ENCODE measurements at places on chromosomes 5 and 9.

DNA sequence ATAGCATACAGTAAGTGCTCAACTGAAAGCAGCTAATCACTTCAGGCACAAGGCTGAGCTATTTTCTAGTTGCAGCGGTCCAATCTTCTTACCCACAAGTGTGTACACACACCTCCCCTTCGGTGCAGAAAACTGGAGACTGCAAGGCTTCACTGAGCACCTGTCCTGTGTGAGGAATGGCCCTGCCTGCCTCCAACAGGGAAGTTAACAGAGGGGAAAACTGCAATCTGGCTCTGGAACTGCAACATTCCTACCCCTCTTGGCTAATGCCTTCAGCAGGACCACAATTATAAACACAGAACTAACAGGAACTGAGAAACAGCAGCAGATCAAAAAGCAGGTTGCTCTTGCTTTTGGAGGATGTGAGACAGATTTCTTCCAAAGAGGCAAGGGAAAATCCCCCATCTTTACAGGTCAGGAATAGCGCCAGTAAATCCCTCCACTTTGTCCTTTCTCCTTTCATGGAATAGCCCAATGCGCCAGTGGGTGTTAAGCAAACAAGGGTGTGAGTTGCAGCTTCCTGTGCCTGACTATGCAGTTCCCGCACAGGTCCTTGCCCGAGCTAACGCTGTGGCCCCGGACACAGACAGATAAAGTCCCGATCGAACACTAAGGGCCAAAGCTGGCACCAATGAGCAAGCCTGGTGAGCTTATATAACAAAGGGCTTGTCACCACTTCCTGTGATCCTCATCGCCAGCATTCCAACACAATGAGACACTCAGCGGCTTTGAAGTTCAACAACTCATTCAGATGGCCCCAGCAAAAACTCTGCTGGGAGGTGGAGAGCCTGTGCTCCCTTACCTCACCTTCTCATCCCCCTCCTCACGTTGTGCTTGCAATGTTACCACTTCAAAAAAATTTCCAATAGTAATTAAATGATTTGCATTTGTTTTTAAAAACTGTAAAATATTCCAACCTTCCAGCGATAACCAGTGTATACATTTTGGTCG, 21.5 kb downstream of the SHB start:
- DNase-seq = no peak

GRCh38 chr5:150407096-150407720, 5.5 kb downstream of the CD74 start:
- DNase-seq = no peak

DNA sequence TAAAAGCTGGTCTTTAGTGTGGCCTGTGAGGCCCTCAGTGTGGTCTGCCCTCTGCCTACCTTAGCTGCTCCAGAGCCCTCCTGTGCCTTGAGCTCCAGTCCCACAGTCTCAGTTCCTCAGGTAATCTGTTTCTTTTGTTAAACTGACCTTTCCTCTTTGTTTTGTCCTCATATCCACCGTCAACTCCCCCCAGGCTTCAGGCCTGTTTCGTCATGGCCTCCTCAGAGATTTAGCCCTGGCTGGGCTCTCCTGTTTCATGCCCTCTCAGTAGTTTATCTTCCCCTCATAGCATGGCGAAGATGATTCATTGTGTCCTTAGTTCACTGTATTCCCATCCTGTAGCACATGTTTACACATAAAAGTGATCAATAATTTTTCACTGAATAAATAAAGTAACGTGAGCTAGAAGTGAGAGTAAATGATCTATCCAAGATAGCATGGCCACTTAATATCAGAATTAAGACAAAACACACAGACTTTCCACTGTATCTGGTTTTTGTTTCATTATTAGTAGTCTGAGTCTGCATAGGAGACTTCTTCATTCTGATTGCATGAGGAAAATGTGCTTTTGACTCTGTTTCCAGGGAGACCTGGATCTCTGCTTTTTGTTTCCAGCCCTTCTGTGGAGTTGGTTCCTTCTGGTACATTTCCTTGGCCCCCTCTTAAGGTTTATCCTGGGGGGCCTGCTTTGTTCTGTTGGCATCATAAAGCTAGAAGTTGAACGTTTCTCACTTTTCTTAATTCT, 70.5 kb downstream of the SNX24 start:
- no peak for DNase-seq

- no peak for DNase-seq
Measured at GRCh38 chr9:24413651-24414050, 132.0 kb downstream of the IZUMO3 start.

GRCh38 chr5:60719329-60719728, 19.4 kb upstream of the DEPDC1B start:
- DNase-seq = no peak

GRCh38 chr5:146877783-146878475, 628 bp downstream of the PPP2R2B start:
- peak; percentile 37 for DNase-seq

DNA sequence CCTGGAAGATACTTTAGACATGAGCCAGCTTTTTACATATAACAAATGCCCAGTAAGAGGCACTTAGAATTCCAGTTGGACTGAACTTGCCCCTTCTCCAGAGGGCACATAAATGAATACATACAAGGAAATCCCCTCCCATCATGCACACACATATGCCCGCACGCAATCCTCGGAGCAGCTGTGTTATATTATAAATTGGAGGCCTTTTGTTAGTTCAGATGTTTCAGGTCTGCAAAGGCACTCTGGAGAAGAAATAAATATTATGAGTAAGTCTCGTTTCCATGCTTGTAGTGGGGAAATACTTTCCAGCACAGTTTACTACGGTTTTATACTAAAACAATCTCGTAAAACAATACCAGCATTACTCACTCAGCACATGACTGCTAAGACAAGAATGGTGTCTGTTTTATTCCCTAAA, 17.6 kb upstream of the MUSK start:
- DNase-seq = no peak

GRCh38 chr5:113293068-113293974, 141.5 kb downstream of the TSSK1B start:
- no peak for DNase-seq

DNA sequence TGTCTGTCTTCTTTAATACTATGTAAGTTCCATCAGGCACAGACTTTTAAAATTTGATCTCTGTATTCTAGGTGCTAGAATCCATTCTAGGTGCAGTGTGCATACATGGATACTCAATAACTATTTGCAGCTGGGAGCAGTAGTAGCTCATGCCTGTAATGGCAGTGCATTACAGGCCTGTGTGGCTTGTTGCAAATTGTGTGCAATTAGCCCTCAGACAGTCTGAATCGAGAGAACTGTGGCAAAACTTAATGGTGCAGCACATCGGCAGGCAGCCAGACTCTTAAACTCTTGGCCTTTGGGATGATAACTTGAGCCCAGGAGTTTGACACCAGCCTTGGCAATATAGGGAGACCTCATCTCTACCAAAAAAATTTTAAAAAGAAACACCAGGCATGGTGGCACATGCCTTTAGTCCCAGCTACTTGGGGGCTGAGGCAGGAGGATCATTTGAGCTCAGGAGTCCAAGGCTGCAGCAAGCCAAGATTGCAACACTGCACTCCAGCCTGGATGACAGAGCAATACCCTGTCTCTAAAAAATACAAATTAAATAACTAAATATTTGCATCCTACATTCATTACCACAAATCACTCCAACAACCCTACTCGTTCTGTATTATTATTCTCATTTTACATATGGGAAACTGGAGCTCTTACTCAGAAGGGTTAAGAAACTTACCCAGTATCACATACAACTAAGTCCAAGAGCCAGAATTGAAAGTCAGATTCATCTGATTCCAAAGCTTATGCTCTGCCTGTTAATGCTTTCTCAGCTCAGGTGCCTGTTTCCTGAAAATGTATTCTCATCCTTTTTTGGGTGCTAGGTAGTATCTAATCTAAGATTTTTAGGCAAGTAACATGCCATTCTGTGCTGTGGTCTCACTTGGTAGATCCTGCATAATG, 30.1 kb downstream of the PRKACG start:
- DNase-seq = no peak

- no peak for DNase-seq
Measured at GRCh38 chr5:129361441-129362025, 98.6 kb upstream of the ADAMTS19 start.

GRCh38 chr5:15008921-15009320, 137.3 kb upstream of the ANKH start:
- no peak for DNase-seq

DNA sequence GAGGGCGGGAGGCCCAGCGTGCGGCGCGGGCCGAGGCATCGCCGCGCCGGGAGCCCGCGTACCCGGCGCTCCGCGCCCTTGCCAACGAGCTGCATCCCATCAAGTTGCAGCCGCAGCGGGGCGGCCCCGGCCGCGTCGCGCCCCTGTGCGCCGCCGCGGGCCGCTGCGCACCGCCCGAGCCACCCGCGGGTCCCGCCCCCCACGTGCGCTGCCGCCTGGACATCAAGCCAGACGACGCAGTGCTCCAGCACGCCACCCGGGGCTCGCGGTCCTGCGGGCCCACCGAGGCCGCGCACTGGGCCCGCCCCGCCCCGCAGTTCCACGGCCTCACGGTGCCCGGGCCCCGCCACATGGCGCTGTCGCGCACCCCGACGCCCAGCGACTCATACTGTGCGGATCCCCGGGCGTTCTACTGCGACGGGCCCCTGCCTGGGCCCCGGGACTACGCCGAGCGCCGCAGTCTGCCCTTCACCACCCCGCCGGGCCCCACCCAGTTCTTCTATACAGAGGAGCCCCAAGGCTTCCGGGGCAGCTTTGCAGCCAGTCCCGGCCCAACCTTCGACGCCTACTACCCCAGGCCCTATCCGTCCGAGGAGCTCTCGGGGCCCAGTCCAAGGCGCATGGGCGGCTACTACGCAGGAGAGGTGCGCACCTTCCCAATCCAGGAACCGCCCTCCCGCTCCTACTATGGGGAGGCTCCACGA, 2.6 kb downstream of the AJM1 start:
- DNase-seq = no peak

- DNase-seq = no peak
Measured at GRCh38 chr9:124802426-124802825, 25.5 kb downstream of the OLFML2A start.

DNA sequence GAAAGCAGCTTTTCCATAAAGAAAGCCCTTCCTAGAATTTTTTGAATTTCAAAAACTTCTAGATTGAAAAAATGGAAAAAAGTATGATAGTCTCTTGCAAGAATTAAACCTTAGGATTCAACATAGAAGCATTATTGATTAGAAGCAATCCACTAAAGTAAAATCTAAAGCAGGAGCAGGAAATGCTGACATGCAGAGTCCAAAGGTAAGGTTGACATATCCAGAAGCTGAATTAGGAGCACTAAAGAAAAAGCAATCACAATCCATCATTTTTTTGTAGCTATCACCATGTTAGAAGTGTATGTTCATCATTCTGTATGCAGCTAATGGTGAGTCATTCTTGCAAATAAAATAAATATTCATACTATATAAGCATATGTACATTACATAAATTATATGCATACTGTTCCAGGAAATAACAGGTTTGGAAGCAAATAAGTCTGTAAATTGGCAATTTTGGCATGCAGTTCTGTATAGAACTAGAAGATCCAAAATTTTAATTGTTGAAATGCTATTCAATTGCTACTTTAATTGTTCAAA, 39.4 kb upstream of the RNF180 start:
- DNase-seq = no peak

GRCh38 chr9:133454325-133454724, 5.5 kb upstream of the CACFD1 start:
- no peak for DNase-seq

All from CD4-positive, alpha-beta T cell treated with Interleukin-21 for 1 hour (primary cell).